ENCODE measurements at places on chromosomes 16 and 17.

- peak; percentile 55 for DNase-seq
Measured at GRCh38 chr17:20116683-20117309, 107.6 kb downstream of the SPECC1 start.

GRCh38 chr17:82898976-82899514, 59.2 kb upstream of the ZNF750 start:
- no peak for DNase-seq

- no peak for DNase-seq
Measured at GRCh38 chr17:65902155-65902554, 289.8 kb downstream of the CEP112 start.

- DNase-seq: no peak
Measured at GRCh38 chr17:34403006-34403405, 40.0 kb upstream of the CCL1 start.

- DNase-seq: no peak
Measured at GRCh38 chr17:67982034-67982640, 14.1 kb downstream of the C17orf58 start.

DNA sequence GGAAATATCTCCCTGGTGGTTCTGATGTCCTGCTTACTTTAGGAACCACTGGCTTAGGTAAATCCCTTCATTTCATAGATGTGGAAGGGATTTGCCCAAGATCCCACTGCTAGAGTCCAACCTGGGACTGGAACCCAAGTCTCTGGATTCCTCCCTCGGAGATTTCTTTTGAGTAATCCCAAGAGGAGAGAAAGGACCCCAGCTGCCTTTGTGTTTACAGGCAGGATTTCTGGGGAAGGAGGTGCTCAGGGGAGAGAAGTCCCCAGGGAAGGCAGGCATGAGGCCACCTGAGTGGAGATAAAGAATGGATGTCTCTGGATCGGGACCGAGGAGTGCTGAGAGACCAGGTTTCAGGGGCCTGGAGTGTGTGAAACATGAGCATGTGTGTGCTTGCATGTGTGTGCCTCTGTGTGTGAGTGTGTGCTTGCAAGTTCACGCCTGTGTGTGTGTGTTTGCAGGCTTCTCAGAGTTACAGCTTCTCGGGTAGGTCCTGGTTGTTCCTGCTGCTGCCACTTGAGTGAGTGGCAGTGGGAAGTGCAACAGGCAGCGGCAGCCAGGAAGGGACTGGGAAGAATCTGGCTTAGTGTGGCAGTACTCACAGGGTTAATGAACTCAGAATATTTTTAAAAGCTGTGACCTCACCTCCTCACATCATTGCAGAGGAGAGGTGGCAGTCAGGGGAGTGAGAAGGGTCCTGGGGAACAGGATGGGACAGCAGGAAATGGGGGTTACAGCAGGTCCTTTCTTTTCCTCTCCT, 2.2 kb downstream of the KCNH6 start:
- no peak for DNase-seq

DNA sequence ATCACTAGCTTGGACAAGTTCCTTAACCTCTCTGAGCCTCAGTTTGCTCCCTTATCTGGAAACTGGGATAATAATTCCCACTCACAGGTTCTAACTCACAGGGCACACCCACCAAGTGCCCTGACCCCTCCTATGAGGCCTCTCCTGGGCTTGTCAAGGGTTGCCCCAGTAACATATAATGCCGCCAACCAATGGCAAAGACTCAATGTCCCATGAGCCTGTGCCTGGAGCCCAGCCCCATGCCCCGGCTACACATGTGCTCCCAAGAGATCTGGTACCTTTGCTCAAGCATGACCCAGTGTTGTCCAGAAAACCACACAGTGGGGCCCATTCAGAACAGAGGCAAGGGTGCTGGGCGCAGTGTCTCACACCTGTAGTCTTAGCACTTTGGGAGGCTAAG, 8.5 kb upstream of the FBXL19 start:
- no peak for DNase-seq

DNA sequence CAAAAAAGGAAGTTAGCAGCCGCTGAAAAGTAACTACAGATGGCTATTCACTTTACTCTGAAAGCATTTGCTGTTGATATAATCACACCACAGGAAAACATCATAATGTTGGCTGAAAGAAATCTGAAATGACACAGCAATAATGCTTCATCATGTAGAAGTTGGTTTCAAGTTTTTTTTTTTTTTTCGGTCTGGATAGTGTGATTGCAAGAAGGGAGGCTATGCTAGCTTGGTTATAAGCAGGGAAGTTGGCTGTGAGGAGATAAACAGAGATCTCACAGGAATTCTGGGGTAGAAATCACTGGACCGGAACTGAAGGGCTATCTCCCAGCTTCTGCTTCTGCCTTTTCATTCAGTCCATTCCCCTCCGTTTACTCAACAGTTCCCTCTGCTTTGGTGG, 57.9 kb downstream of the MYO1D start:
- DNase-seq: no peak

- no peak for DNase-seq
Measured at GRCh38 chr16:31168848-31169247, 11.1 kb upstream of the FUS start.

GRCh38 chr16:84438971-84439696, 65.3 kb downstream of the MEAK7 start:
- no peak for DNase-seq

DNA sequence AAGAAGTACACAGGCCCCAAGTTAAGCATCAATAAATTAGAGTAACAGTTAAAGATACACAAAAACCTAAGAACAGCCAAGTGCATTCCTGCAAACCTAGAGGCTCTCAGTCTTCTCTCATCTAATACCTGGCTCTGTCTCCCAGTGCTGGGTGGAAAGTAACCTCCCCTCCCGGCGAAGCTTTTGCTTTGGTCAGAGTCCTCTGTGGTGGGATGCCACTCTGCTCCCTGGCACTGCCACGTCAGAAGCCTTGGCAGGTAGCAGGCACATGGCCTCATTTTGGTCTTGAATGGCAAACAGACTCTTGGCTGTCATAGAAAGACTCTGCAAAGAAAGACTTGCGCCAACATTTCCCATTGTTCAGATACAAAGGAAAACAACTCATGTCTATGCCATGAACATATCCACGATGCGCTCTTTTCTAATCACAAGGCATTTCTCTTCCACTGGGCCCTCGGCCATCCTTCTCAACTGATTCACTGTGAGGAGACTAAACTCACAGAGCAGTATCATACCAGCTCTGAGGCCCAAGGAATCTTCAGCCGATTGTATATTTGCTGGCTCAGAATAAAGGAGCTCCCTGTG, 21.2 kb downstream of the MTHFSD start:
- DNase-seq: no peak

GRCh38 chr17:37373530-37374159, 2.1 kb upstream of the C17orf78 start:
- peak; percentile 87 for DNase-seq

- no peak for DNase-seq
Measured at GRCh38 chr16:54143934-54144571, 142.5 kb downstream of the IRX3 start.

DNA sequence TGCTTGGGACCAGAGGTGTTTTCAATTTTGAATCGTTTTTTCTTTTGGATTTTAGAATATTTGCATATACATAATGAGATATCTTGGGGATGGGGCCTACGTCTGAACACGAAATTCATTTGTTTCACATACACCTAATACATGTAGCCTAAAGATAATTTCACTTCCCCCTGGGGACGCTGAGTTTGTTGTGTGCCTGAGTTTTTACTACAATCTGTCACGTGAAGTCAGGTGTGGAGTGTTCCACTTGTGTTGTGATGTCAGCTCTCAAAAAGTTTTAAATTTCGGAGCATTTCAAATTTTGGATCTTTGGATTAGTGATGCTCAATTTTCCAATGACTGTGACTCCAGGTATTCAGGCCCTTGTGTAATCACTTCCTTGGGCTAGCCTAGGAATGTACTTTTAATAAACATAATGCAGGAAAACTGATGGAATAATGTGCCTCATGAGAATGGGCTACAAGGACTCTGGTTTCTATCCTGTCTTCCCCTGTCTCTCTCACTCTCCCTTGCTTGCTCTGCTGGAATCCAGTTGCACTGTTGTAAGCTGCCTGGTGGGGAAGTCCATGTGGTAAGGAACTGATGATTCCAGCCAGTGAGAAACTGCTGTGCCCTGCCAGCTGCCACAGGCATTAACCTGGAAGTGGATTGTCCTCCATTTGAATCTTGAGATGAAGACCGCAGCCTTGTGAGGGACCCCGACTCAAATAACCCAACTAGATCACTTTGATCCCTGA, 403.8 kb downstream of the SHISA9 start:
- DNase-seq: no peak

- no peak for DNase-seq
Measured at GRCh38 chr17:28856028-28856574, 1.3 kb downstream of the ERAL1 start.

DNA sequence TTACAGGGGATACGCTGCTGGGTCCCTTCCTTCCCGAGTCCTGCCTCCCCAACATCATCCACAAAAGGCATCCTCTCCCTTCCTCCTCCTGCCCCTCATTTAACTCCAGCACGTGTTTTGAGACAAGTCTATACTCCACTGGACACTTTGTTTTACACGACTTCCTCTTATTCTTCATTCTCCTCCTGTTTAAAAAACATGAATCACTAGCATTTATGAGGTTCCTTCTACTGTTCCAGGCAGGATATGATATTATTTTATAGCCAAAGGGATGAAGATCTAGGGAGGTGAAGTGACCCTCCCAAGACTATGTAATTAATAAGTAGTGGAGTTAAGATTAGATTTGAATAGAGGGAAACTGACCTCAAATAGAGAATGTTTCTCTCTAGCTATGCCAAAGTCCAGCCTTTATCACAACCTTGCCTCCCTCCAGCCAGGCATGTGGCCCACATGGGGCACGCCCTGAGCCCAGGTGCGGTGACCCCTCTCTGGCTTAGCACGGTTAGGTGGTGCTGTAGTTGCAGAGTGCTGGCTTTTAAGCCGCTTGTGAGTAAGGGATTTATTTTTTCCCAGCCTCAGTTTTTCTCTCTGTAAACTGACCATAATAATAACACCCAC, 1.3 kb upstream of the HSD17B2 start:
- no peak for DNase-seq

DNA sequence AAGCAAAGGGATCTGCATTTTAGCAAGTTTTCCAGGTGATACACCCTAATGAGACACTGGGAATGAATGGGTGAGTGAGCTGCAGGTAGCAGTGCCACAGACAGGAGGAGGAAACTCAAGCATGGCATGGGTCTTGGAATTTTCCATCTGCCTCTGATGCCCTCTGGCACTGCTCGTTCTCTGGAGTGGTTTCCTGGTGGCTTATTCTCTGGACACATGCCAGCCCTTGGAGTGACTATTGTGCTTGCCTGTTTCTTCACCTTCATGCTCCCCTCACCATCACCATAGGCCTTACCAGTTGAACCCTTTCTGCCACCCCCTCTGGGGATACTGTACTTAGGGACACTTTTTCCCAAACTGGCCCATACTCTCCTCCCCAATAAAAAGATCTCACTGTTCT, 1.6 kb downstream of the COASY start:
- peak; percentile 45 for DNase-seq

DNA sequence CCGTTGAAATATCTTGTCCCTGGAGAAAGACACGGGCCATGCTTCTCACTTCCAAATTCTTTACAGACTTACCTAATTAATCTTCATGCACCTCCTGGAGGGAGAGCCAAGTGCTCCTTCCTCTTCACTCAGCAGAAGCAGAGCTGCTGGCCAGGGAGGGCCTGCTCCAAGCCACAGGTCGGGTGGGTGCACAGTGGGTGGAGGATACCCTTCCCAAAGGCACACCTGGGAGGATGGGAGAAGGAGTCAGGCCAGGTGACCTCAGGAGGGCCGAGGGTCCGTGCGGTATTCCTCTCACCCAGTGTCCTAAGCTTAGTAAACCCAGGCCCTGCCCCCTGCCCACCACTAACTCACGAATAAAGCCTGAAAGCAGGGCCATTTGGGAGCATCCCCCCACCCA, 171.3 kb upstream of the RPL38 start:
- no peak for DNase-seq

DNA sequence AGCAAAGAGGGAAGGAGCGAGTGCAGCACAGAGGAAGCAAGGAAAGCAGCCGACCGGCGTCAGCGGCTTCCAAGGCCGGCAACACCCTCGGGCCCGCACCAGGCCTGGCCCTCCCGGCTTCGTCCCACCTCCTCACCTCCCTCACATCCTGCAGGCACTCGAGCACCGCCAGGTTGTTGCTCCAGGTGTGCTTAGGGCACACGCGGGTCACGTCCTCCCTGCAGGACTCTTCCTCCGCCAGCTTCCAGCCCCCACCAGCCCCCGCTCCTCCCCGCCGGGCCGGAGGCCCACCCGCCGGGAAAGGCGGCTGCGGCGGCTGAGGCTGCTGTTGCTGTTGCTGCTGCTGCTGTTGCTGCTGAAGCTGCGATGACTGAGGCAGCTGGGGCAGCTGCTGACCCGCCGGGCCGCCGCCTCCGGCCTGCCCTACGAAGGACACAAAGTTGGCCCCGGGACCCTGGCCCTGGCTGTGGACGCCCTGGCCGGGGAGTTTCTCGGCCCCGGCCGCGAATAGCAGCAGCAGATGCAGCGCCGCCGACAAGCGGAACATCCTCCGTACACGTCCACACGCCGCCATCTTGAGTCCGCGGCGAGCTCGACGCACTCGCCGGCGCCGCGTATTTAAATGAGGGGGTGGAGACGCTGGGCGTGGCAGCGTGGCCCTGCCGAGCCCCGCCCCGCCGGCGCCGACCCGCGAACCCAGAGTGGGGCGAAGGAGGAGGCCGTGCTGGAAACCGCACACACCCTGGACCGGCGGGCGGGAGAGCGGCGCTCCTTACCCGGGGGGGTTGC, at the start of gene GLG1:
TSS of gene GLG1 (minus strand) at position 594 of the 789 bp plus-strand sequence. CDS start at position 574, 20 bp downstream.
- DNase-seq: peak; percentile 89

GRCh38 chr16:62392698-62393097, 356.5 kb upstream of the CDH8 start:
- no peak for DNase-seq

GRCh38 chr16:78269256-78269655, 169.8 kb downstream of the WWOX start:
- DNase-seq: no peak

DNA sequence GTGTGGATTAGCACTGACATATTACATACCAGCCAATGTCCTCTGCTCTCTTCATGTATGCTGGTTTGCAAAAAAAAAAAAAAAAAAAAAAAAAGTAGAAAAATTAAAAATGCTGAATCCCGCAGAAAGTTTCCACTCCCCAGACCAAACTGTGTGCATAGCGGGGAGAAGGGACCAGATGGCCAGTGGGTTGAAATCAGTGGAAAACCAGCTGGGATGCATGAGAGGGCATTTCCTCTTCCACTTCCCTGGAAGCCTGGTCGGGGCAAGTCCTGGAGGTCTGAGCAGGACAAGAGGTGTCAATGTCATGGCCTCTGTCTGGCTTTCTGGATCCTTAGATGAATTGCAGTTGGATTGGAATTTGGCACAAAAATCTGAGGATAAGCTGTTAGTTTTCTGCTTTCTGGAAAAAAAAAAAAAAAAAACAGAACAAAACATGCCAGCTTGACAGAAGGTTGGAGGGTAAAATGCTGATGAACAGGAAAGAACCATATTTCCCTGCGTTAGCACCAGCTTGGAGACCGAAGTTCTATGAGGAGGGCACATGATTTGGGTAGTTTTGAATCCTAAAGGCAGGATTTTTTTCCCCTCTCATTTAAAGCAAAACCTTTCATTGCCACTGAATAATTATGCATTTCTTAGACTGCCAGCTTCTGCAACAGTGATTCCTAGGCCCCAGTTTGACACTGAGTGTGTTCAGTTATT, 941.5 kb upstream of the EEF2KMT start:
- DNase-seq: no peak

All from RKO (cell line).